ENCODE measurements at places on chromosomes 1 and 21. TPM values are rescaled to one million over a fixed set of nuclear protein-coding genes. Genes with fewer than 3 reads are reported as not detected.

HNRNPCL4 gene
- not detected for total RNA-seq

GSTM4 gene
- total RNA-seq, result 16.4 TPM

GRCh38 chr1:172180501-172181285 lies 239.8 kb upstream of the C1orf105 start:
- H3K27ac ChIP-seq, result peak overlapping the region; percentile 48
- no peak for DNase-seq
- H3K36me3 ChIP-seq, result no peaks in the 10 kb centered on the region
- no peak overlapping the region for H3K4me3 ChIP-seq
- H3K4me1 ChIP-seq, result peaks cover 39% of the 10 kb centered on the region

DNA sequence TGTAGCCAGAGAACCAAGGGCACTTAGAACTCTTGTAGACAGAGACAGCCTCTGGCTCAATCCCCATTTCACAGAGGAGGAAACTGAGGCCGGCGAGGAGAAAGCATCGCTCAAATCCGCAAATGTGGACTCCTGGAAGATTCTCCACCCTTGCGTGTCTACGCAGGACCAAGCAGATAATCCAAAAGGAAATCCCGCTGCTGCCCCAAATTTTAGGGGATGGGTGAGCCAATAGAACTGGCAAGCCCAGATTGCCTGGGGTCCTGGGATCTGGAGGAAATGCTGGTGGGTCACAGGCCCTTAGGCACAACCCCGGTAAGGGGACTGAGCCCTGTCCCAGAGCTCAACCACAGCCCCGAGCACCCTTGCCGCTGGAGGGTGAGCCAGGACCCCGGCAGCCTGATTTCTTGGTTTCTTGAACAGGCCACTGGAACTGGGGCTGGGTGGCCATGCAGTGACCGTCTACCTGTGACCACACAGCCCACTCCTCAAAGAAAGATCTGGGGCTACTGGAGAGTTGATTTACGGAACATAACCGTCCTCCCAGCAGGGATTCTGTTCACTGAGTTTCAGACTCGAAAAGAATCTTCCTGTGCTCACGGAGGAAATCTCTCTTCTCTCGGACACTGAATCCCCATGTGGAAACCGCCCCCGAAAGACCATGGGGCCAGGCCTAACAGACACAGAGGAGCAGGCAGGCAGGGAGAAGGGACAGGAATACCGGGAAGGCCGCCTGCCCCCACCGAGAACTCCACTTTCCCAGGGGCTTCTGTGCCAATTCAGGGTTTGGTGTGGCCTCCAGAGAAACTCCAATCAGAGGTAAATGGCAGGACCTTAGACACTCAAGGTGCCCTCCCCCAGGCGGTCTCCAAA lies 238.4 kb downstream of the NPHP4 start:
- H3K4me1 ChIP-seq, result peaks cover 39% of the 10 kb centered on the region
- H3K27ac ChIP-seq, result no peak overlapping the region
- H3K27me3 ChIP-seq, result peaks cover 3% of the 10 kb centered on the region
- H3K4me3 ChIP-seq, result no peak overlapping the region

DNA sequence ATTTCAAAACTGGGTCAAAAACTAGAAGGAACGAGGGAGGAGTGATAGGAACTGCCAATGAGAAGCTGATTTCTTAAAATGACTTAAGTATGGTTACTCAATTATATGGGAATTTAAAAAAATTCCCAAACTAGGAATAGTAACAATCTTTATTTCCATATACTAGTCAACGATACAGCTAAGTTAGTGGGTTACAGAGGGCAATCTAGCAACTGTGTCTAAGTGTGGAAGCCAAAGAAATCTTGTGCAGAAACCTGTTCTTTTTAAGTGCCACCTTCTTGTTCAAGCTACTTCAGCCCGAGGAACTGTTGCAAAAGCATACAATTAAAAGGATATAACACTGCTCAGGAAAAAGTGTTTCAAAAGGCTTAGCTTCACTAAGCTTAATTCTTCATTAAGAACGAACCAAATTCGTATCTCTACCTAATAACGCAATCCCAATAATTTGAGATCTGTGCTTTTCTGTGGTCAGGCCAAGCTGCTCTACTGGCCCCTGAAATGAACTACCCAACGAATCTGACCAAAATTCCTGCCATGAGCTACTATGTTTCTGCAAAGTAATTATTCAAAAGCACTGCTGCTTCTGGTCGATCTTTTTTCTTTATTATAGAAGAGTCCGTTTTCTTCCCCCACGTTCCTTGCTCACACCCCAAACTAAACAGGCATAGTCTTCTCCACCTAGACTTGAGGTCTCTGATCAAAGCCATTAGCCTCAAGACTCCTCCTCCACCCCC lies 1.8 kb downstream of the USP24 start:
- peaks cover 3% of the 10 kb centered on the region for H3K27me3 ChIP-seq
- no peak for DNase-seq
- H3K4me1 ChIP-seq, result peaks cover 68% of the 10 kb centered on the region
- peak overlapping the region; percentile 86 for H3K4me3 ChIP-seq
- peak overlapping the region; percentile 89 for H3K27ac ChIP-seq
- no peaks in the 10 kb centered on the region for H3K36me3 ChIP-seq

RGS16 gene
- total RNA-seq, result 10.2 TPM

OVAAL gene
- not detected for total RNA-seq

GRCh38 chr1:95021119-95021518 lies 51.6 kb downstream of the ALG14 start:
- no peak overlapping the region for H3K27ac ChIP-seq
- no peaks in the 10 kb centered on the region for H3K36me3 ChIP-seq
- no peaks in the 10 kb centered on the region for H3K27me3 ChIP-seq
- H3K4me3 ChIP-seq, result no peak overlapping the region

DNA sequence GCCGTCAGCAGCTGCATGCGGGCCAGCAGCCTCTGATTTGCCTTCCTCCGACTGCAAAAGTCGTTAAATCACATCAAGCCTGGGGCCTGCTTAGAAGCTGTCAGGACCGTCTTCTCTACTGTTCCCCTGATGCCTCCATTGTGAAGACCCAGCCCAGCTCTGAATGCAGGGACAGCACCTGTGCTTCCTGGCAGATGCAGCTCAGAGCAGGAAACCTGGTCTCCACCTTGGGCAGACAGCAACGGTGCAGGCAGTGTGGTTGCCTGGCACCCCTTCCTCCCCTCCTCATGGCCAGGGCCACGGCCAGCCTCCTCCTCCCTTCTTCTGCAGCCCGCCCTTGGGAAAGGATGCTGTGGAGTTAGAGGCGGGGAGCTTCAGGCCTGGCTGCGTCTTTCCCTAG lies 92.3 kb upstream of the COL6A1 start:
- H3K4me3 ChIP-seq, result no peak overlapping the region
- H3K27ac ChIP-seq, result no peak overlapping the region
- H3K4me1 ChIP-seq, result no peaks in the 10 kb centered on the region
- DNase-seq, result no peak

DNA sequence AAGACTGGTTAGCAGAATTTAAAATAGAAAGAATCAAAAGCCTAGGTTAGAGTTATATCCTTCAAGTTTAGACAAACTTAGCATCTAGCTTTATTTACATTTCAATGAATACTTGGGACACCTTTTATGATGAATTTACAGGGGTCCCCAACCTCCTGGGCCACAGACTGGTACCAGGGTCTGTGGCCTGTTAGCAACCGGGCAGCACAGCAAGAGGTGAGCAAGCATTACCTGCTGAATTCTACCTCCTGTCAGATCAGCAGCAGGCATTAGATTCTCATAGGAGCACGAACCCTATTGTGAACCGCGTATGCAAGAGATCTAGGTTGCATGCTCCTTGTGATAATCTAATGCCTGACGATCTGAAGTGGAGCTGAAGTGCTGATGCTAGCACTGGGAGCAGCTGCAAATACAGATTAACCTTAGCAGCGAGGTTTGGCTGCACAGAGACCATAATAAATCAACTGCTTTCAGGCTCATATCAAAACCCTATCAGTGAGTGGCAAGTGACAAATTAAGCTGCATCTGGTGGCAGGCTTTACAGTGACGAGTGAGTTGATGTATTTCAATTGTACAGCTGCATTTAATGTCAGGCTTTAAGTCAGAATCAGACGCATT lies 82.0 kb downstream of the UCHL5 start:
- H3K4me3 ChIP-seq, result no peak overlapping the region
- peaks cover 25% of the 10 kb centered on the region for H3K36me3 ChIP-seq
- DNase-seq, result no peak
- H3K27me3 ChIP-seq, result peaks cover 2% of the 10 kb centered on the region

GRCh38 chr21:15309022-15309590 lies 244.3 kb upstream of the NRIP1 start:
- H3K36me3 ChIP-seq, result no peaks in the 10 kb centered on the region
- DNase-seq, result no peak
- H3K27me3 ChIP-seq, result no peaks in the 10 kb centered on the region

- no peak overlapping the region for H3K27ac ChIP-seq
- H3K4me1 ChIP-seq, result peaks cover 25% of the 10 kb centered on the region
- H3K27me3 ChIP-seq, result peaks cover 2% of the 10 kb centered on the region
- no peak overlapping the region for H3K4me3 ChIP-seq
Observed at GRCh38 chr1:153291514-153291913, 21.2 kb downstream of the PGLYRP3 start.

Measured in WTC11 (cell line).